ENCODE measurements at places on chromosomes 2 and 18.

DNA sequence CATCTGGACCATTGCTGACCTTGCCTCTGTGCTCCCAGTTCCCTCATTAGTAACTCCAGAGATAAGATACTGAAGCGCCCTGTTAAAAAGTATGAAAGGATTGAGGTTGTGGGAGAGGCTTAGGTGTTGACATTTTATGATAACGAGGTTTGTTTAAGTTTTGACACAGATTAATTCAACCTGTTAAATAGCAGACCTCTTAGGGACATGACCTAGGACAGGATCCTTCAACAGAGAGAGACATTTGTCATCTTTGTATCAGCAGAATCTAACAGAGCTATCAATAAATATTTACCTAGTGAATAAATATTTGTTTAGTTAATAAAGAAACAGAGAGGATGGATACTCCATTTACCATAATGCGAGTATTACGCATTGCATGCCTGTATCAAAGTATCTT, 99.5 kb downstream of the DCC start:
- DNase-seq, result no peak

- no peak for DNase-seq
Measured at GRCh38 chr2:6951046-6951445, 33.8 kb downstream of the RNF144A start.

DNA sequence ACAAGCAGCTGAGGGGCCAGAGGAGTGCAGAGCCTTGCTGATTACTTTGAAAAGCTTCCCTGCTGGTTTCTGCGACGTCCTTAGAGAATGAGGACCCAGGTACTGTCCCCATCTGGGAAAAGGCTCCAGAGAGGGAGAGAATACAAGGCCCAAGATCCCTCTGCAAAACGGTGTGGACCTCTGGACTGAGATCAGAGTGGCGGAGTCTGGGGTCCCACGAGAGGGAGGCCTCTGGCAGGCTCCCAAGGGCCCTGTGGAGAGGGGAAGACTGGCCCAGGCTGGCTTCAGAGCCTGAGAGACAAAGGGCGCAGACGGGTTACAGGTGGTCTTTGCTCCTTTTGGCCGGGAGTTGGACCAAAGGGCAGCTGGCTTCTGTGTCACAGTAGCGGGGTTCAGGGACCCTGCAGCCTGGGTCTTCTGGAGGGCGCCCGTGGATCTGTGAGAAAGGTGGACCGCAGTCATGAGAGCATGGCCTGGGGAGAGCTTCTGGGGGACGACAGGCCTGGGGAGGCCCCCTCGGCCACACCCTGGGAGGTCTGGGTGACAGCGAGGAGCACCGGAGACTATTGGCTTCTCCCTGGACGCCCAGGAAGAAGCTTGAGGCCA, 805 bp downstream of the SNORC start:
- DNase-seq, result no peak

DNA sequence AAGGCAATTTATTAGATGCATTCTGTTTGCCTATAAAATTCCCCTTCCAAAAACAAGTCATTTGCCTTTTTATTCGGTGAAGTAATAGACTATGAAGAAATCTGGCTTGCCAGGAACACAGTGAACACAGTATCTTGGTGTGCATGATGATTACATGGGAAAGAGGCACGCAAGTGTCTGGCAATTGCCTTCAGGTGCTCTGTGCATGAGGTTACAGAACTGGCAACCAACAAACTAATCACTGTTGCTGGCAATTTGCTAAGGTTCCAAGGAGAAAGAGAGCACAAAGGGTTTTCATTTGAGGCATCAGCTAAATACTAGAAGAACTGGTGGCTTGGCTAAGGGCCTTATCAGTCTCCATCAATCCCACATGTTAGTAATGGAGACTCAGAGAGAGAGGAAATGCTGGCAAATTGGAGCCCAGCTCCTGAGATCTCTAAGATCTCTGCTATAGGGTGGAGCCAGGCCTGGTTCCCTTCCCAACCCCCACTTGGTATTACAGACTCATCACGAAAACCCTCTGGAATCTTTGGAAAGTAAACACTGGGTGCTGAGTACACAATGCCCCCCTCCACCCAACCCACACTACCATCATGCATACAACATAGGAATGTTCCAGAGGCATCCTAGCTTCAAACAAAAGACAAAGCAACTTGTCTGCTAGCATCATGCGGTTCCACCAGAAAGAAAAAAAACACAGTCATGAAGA, 10.4 kb downstream of the RNF152 start:
- no peak for DNase-seq

- no peak for DNase-seq
Measured at GRCh38 chr18:52826994-52827393, 487.0 kb downstream of the DCC start.

- no peak for DNase-seq
Measured at GRCh38 chr18:3665204-3665603, 215.2 kb downstream of the TGIF1 start.

GRCh38 chr2:175930504-175930903, 71.6 kb downstream of the LNPK start:
- DNase-seq, result no peak

- DNase-seq, result no peak
Measured at GRCh38 chr2:24304631-24305030, 55.7 kb downstream of the ITSN2 start.

DNA sequence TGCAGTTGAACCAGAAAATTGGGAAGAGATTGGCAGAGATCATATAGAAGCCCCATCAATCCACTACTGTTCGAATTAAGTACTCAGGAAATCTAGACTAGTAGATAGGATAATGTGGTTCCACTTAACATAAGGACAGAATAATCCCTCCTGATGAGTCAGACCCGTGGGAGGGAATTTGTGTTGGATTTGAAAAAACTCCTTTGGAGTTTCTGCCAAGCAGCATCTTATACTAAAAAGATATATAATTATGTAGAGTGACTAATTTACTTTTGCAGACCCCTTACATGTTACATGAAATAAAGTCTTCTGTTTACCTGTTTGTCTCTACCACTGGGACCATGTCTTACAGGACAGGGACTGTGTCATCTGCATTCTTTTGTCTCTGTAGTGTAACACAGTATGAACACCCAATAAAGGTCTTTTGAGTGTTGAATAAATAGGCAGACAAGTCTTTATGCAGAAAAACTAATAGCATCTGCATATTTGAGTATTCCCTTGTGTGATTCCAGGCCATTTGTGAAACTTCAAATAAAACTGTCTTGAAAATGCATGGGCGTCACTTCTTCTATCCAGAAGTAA, 122.6 kb upstream of the DNAJC10 start:
- DNase-seq, result no peak

DNA sequence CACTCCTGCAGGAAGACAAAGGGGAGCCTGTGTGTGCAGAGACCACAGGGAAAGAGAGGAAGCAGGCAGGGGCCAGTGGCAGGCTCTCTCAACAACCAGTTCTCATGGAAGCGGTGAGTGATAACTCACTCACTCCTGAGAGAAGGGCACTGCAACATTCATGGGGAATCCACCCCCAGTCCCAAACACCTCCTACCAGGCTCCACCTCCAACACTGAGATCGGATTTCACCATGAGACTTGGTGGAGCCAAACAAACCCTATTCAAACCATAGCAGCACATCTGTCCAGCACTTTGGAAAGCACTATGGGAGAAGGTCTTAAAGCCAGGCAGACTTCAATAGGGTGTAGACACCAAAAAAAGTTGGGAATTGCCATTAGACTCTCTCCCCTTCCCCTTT, 345.7 kb upstream of the SPRED2 start:
- no peak for DNase-seq

DNA sequence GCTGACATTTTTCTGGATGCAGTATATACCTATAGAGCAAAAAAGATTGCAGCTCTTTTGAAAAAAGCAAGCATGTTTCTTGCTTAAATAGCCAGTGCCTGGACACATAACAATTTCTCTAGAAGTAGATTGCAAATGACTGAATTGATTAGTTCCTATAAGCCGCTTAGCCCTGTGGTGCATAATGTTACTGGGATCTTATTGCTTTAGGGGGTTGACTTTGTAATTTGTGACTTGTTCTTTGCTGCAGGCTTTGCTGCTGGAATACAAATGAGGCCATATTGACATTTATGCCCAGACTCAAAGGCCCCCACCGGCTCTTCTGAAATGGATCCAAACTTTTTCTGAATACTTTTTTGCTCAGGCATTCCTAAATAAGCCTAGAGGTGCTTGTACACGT, 182.6 kb downstream of the SH3BP4 start:
- no peak for DNase-seq

GRCh38 chr2:25597881-25598280, 75.5 kb downstream of the DTNB start:
- no peak for DNase-seq

DNA sequence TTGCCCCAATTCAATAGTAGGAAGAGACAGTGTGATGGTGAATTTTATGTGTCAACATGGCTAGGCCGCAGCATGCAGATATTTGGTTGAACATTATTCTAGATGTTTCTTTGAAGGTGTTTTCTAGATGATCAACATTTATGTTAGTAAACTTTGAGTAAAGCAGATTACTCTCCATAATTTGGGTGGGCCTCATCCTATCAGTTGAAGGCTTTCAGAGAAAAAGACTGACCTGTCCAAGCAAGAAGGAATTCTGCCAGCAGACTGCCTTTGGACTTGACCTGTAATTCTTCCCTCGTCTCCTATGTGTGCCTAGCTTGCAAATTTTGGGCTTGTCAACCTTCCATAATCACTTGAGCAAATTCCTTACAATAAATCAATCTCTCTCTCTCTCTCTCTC, 8.3 kb upstream of the GRP start:
- DNase-seq, result no peak

GRCh38 chr18:45254709-45255082, 360.6 kb upstream of the SLC14A2 start:
- DNase-seq, result no peak

- DNase-seq, result no peak
Measured at GRCh38 chr2:20634507-20635112, 16.3 kb downstream of the HS1BP3 start.

DNA sequence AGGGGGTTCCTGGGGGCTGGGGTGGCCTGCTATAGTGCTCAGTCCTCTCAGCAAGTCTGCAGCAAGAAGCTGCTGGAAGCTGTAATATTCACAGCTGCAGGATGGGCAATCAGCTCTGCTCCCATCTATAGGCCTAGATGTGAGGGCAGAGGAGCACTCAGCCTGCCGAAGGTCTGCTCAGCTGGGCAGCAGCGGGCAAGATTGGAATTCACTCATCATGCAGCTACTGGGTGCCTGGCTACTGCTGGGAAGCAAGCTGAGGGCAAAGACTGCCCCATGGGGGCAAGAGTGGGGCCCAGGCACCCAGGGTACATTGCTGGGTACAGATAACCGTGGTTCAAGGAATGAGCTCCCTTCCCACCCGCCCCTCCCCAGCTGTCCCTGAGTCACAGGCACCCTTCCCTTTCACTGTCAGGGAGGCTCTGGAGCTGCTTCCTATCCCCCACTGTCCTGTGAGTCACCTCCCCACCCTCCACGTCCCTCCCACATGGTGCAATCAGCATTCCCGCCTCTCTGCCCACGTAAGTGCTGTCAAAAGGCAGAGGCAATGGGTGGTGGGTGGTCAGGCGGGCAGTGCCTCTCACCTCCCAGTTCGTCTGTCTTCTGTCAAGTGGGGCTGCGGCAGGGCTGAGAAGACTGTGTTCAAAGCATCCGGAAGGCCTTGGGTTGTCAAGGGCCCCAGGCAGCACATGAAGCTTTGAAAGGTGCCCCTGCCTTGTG, 169.2 kb downstream of the TRIM43 start:
- DNase-seq, result no peak
